ENCODE measurements at places on chromosomes 13 and 19.

DNA sequence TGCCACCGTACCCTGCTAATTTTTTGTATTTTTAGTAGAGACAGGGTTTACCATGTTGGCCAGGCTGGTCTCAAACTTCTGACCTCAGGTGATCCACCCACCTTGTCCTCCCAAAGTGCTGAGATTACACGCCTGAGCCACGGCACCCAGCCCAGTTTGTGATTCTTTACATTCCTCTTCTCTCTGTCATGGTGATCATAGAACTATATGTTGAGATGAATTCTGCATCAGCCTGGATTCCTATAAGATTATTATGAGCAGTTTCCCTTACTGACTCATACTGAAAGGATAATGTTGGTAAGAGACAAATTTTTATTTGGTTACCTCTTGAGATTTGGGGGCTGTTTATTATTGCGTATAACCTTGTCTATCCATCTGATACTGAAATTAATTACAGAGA lies 121.5 kb upstream of the CSNK1A1L start:
- DNase-seq = no peak

GRCh38 chr19:30420881-30421280 lies 48.7 kb downstream of the ZNF536 start:
- DNase-seq = no peak

DNA sequence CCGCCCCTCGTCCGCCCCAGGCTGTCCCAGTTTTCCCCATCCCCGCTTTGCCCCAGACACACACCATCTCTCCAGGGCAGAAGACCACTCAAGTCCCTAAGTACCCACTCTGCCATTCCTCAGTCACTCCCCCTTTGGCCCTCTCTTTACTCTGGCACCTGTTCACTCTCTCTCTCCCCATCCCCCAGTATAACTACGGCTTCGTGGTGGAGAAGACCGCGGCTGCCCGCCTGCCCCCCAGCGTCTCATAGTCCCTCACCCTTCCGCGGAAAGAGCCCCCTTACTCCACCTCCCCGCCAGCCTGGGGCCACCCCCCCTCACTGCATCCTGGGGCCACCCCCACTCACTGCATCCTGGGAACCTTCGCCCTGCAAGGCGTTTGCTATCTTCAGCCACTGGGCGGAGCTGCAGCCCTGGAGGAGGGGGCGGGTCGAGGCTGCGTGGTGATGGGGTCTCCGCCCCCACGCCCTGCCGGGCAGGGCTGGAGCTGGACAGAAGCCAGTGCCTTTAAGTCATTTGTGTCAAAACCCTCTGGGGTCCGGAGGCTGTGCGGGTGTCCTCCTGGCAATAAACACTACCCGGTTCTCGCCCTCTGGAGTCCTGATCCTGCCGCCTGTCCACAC lies 5.0 kb downstream of the MVB12A start:
- peak; percentile 14 for DNase-seq

GRCh38 chr13:51158365-51158764 lies 47.3 kb upstream of the C13orf42 start:
- DNase-seq = no peak

DNA sequence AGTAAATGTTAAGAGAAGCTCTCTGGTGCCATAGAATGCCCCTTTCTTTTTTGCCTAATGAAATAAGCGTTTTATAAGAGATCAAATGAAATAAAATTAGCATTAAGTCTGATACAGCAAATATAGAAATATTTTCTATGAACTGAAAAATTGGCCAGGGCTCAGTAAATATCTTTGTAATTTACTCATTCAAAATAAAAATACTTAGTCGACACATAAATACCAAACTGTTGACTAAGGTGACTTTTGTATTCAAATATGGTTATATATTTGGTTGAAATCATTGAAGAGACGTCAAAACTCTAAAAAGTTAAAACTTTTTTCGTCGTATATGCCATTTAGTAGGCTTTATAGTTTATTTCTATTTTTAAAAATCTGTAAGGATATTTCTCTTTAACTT lies 25.6 kb downstream of the IPO5 start:
- DNase-seq = no peak

DNA sequence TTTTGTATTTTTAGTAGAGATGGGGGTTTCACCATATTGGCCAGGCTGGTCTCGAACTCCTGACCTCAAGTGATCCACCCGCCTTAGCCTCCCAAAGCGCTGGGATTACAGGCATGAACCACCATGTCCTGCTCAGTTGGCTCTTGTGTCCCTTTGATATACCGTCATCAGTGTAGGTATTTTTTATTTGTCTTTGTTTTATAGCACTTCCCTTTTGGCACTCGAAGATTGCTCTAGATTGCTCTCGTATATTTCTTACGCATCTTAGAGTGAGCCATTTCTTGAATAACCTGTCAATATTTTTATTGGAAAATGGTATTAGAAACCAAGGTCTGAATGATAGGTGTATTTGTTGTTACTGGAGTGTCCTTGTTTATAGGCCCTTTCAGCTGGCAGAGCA lies 9.4 kb downstream of the SETDB2 start:
- no peak for DNase-seq

DNA sequence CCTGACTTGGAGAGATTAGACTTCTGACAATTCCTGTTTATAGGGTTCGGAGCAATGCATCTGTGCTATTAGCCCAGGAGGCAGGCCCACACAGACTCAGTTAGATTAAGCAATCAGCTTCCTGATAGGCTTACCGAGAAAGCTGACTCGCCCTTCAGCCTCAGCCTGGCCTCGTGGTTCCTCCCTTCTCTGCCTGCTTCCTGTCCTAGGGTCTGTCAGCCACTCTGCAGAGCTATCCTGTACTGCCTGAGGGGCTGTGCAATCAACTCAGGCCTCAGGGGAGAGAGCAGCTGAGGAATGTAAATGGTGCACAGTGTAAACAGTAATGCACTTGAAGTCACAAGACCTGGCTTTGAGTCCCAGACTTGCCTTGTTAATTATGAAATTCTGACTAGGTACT lies 30.7 kb downstream of the HTR2A start:
- DNase-seq = no peak

DNA sequence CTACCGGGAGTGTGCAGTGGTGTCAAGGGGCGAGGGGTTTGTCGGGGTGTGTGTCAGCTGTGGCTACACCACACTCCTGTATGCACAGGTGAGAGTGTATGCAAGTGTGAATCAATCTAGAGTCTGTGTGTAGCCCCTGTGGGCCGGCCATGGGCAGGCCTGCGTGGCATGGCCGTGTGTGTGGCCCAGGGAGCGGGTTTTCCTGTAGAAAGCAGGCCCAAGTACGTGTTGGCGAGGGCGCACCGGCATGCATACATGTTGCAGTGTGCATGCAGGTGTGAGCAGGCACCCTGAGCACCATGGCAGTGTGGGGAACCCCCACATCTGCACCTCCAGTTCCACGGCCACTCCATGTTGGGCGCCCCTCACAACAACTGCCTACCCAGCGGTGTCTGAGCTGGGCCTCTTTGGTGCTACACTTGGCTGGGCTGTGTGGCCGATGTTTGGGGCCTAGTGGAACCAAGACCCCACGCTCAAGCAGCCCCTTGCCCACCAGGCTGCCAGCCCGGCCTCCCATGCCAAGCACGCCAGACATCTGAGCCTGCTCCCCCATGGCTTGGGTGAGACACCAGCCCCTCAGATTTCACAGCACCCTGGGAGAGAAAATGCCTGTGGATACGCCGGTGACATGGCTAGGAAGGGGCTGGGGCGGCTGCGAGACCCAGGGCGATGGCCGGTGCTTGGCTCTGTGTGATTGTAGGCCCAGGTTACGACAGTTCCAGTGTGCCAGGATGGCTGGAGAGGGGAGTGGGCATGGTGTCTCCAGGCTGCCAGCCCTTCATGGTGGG lies 2.1 kb downstream of the NFIX start:
- no peak for DNase-seq

DNA sequence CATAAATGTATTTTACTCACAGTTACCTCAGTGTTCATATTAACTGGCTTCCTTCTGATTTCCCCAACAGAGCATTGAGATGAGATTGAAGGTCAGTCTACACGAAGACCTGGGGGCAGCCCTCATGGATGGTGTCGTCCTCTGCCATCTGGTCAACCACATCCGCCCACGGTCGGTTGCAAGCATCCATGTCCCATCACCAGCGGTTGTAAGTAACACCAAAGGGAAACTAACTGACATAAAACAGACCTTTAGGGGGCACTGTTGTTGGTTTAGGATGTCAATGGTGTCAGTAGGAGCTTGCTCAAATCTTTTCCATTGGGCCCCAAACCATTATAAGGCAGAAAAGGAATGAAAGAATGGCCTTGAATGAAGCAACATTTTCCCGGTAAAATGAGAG lies 68.2 kb downstream of the ESD start:
- no peak for DNase-seq

DNA sequence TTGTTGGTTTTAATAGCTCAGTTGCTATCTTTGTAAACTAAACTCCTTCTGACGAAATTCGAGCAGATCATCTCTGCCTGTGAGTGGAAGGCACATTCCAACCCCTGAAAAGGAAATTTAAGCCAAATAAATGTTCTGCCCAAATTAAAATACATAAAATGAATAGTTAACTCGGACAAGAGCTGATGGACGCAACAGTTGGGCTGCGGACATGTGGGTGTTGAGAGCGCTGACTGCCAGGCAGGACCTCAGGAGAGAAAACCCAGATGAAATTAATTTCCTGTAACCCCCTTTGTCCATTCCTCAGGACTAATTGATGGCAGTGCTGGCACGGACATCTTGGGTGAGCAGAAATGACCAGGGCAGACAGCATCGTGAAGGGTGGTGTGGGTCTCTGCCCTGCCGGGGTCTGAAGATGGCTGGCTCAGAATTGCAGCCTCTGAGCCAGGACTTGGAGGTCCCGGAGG lies 86.5 kb downstream of the TSHZ3 start:
- no peak for DNase-seq

GRCh38 chr13:62659365-62659764 lies 1243.7 kb upstream of the PCDH20 start:
- DNase-seq = no peak

DNA sequence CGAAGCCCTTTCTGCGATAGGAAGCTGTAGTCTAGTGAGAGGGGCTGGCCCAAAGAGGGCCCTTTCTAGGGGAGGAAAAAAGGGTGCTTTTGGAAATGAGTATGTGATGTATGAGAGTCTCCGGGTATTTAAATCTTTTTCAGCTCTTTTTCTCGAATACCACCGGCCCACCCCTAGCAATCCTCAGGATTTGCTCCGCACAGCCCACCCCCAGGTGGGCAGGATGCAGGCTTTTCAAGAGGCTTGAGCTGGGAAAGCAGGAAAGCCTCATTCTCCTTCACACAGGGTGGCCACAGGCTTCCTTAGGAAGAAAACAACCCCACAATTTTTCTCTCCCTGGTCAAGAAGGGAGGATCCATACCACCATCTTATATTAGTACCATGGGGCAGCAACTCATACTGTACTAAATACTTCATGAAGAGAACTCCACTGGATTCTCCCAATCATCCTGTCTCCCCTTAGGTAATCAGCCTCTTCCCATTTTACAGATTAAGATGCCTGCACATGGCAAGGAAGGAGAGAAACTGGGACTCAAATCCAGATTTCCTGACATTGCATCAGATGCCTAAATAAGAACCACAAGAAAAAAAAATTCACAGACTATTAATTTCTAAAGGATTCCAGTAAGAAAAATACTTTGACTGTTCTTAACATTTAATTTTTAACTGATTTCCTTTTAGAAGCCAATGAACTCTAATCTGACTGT lies 84.4 kb downstream of the STK24 start:
- DNase-seq = no peak

DNA sequence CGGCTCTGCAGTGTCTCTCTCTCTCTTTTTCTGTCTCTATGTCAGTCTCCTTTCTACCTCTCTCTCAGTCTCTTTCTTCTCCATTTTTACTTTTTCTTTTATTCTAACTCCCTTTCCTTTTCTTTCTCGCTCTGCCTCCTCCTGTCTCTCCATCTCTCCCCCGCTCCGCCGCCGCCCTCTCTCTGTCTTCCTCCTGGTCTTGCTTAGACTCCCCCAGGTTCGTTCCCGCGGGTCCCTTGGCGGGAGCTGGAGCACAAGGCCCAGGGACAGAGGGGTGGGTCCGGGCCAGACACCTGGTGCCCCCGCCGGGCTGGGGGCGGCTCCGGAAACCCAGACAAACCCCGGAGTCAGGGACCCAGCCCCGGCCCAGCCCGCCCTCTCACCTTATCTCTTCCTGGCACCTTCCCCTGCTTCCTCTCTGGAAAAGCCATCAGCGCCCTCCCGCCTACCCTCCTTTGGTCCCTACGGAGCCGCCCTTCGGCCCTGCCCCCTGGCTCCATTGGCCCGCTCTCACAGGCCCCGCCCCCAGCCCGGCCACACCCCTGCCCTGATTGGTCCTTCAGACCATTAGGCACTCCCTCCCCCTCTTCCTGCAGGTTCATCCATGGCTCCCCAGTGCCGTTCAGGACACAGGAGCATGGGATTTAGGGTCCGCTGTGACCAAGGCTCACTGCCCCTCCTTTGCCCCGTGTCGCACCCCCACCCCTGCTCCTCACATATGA lies 15.4 kb upstream of the NOP53 start:
- no peak for DNase-seq

DNA sequence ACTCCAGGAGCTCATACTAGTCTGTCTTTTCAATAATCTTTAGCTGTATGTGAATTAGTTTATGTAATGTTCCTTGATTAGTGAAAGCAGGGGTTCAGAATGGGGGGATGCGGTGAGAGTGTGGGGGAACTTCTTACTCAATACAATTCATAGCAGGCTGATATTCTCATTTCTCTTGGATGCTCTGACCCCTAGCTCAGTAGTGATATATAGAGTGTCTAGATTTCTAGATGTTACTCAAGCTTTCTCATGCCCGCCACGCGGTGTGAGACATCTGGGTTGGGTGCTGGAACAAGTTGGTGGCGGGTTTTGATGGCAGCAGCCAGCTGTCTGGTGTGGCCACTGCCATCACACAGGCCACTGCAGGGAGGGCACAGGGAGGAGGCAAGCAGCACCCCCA lies 39.3 kb upstream of the FLT1 start:
- DNase-seq = no peak

DNA sequence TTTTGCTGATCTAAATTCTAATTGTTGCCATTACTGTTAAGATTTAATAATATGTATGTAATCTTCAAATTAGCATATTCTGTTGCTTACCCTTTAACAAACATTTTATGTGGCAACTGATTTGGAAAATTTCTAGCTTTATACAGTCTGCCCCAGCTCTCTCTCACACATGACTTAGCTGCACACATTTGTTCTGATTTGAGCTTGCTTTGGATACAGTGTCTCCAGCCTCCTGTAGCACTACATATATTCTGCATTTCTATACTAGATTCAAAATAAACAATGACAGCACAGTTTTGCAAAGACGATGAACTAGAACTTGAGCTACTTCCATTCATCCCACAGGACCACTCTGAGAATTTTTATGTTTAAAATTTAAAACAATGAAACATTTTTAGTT lies 254.7 kb downstream of the DNAJC15 start:
- no peak for DNase-seq

GRCh38 chr13:113064534-113065405 lies 40.8 kb upstream of the F7 start:
- no peak for DNase-seq

GRCh38 chr13:78393286-78394142 lies 209.8 kb downstream of the POU4F1 start:
- DNase-seq = no peak

GRCh38 chr13:110259651-110260050 lies 47.3 kb downstream of the COL4A1 start:
- no peak for DNase-seq

- DNase-seq = no peak
Measured at GRCh38 chr13:42000846-42001245, 39.9 kb upstream of the VWA8 start.

All from naive thymus-derived CD8-positive, alpha-beta T cell (primary cell).